ENCODE measurements at places on chromosomes 2 and 18. TPM values are rescaled to one million over a fixed set of nuclear protein-coding genes. Genes with fewer than 3 reads are reported as not detected.

Gene C2orf69
- total RNA-seq, result 13.8 TPM

Gene KATNAL2
- total RNA-seq, result 8.2 TPM

Gene PAX8
- total RNA-seq, result 2.6 TPM

Gene ORC2
- 11.8 TPM for total RNA-seq

Gene MARCO
- total RNA-seq, result 58.6 TPM

Gene GKN2
- total RNA-seq, result not detected

Gene TDRD15
- 0.59 TPM for total RNA-seq

Gene RAB31
- total RNA-seq, result 32.4 TPM

DNA sequence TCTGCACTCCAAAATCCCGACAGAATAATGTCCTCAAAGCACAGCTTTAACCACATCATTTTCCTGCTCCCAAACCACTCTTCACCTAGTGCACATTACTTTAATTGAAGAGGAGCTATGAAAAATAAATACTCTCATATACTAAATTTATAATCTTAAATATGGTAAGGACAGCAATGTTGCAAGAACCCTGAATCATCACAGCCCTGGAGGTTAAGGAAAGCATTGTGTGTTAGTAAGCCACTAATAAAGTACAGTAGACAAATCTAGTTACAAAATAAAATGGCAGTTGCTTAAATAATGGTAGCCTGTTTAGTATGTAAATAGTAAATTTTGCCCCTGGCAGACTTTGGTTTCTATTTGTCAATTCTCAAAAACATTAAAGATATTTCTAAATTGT is 27.0 kb upstream of the CCDC178 start:
- DNase-seq, result no peak

GRCh38 chr2:278927-279320 is 9.0 kb downstream of the ALKAL2 start:
- DNase-seq, result no peak

- no peak for DNase-seq
Measured at GRCh38 chr2:1936427-1936980, 192.2 kb upstream of the PXDN start.

DNA sequence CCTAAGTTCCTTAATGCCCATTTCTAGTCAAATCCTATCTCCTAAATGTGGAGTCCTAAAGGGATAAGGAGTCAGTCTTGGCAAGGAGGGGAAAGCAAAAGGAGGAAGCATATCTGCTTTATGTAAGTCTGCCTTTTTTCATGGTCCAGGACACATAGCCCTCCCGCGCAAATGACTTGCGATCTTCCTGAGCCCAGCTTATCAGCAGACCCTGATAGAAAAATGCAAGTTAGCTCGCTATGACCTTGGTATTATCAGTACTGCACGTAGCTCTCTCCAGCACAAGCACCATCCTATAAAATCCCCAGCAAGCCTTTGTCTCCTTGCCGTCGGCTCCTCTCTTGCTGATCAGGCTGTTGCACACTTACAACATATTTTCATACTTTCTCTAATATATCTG is 281.4 kb upstream of the KCNH7 start:
- DNase-seq, result no peak

- DNase-seq, result peak; percentile 85
Measured at GRCh38 chr18:13500869-13501542, 225.4 kb downstream of the FAM210A start.

DNA sequence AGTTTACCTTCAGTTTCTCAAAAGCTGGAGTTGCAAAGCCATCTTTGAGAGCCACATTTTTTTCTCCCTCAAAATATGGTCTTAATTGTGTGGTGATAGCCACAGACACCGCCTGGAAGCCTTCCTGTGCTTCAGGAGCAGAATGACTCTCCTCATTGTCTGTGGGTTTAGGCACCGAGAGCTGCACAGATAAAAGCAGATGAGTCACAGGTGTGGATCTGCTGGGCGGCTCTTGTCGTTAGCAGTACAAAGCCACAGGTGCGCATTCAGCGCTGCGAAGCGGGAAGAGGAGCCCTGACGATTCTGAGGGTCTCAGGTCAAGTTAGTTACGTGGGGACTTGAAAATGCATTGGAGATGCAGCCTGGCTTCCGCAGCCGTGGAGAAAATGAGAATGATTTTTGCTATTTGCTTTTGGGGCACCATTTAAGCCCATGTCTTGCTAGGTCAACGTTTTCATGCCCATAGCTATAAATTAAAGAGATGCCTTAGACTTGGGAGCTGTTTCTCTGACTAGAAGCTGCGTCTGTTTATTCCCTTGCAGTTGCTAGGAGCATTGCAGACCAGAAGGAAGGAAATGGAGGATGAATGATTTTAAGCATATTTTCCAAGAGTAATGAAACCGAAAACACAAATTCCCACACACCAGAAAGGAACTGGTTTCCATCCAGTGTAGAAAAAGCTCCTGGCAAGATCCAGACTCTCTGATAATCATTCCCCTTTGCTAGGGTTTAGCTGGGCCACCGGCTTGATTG is 51.5 kb downstream of the KLHL29 start:
- DNase-seq, result no peak

DNA sequence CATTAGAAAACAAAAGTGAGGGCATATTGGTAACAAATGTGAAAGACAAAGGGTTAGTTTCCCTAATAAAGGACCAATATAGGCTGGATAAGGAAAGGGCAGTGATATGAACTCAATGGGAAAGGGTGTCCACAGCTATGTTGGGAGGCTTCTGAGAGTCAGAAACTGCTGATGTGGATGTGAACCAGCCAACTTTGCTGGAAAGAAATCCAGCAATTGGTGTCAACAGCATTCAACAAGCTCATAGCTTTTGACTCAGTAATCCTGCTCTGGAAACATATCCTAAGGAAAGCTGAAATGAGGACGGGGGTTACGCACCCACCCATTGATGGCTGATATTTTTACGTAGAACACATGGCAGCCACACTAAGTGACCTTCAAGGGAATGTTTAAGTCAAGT is 63.7 kb downstream of the ARL4C start:
- DNase-seq, result no peak

DNA sequence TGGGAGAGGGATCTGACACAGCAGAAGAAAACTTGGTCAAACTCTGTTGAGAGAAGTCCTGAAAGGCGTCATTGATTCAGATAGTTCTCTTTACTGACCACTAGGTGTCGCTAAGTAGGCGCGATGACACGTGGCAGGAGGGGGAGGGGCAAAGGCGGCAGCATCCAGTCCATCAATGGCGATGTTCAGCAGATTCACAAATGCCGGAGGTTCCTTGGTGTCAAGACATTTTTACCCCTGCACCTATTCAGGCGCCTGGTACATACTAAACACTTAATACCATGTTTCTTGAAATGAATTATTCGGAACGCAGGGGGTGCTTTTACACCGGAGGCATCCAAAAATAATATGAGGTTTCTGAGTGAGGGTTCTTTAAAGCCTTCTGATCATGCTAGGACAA is 3.0 kb upstream of the PLEK start:
- DNase-seq, result peak; percentile 58

DNA sequence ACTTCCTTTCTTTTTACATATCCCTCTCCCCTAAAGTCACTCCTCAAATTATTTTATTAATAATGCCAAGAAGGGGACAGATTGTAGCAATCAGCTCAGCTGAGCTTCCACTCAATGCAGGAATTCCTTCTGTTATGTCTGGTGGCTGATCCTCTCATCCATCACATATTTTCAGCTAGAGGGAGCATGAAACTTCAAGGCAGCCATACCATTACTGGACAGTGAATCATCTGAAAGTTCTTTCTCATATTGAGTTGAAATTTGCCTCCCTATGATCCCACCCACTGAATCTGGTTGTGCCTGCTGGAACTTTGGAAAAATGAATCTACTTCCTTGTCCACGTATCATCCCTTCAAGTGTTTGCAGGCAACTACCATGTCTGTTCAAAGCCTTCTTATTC is 11.2 kb downstream of the ZNF385B start:
- DNase-seq, result no peak

DNA sequence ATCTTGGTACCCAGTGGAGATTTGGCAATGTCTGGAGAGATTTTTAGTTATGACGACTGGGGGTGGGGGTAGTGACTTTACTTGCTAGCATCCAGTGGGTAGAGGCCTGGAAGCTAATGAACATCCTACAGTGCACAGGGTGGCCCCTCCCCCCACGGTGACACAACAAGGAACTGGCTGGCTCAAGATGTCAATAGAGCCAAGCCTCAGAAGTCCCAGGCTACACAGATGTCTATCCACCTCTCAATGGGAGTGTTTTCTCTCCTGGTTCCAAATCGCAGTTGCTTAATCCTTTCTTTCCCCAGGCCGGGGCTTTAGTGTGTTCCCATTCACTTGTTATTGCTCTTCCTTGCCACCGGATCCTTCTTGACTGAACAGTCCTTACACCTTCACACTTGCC is 9.3 kb upstream of the CCBE1 start:
- DNase-seq, result no peak

DNA sequence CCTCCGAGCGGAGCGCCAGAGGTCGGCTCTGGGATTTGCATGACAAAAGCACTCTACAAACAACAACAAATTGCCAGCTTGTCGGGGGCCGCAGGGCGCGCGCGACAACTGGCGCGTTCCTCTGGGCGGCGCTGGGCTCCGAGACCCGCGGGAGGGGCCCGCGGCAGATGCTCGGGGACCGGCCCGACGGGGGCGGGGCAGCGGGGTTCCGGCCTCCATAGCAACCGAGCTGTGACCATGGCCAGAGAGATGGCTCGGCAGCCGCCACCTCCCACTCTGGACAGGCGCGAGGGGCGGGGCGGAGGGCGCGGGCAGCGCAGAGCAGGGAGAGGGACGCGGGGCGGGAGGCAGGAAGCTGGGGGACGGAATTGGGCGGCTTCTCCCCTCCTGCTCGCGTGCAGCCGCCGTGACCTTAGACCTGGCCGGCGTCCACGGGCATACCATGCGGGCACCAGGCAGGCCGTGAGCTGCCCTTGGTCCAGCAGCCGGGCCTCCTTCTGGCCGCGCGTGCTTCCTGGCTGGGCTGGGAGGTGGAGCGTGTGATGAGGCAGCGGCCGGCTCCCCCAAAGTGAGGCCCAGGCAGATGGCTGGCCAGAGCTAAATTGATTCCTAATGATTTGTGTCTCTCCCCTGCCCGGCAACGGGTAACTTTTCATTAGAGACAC is 171.5 kb downstream of the CELF4 start:
- no peak for DNase-seq

DNA sequence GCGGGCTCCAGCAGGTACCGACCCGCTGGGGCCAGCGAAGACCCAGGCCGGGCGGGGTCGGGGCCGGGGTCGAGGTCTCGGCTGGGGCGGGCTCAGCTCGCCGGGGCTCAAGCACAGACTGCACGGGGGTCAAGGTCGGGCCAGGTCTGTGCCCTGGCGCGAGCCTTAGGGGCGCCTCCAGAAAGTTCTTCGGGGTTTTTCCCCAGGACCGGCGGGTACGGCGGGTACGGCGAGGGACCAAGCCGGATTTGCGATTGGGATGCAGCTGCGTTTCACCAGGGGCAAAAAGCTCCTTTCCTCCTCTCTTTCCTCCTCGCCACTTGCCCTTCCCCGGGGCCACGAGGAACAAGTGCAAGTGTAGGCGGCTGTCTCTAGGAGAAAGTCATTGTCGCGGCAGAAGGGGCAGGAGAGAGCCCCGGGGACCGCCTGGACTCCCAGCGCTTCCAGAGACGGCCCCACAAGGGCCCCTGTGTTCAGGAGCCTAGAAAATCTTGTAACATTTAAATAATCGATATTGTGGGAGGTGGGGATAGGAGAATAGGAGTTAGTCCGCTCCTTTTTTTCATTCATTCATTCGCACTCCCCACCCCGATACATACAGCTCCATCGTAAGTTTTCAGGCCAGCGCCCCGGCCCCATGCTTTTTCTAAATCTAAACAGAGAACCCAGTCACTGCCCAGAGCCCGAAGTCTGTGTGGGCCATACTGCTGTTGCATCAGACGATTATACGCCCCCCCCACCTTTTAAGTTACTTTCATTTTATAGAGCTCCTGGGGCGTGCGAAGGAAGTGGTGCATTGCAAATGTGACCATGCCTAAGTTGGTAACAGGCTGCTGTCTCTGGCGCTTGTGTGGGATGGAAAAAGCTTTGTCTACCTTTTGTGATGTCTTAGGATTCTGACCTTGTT is 679 bp downstream of the PMAIP1 start:
- DNase-seq, result no peak

DNA sequence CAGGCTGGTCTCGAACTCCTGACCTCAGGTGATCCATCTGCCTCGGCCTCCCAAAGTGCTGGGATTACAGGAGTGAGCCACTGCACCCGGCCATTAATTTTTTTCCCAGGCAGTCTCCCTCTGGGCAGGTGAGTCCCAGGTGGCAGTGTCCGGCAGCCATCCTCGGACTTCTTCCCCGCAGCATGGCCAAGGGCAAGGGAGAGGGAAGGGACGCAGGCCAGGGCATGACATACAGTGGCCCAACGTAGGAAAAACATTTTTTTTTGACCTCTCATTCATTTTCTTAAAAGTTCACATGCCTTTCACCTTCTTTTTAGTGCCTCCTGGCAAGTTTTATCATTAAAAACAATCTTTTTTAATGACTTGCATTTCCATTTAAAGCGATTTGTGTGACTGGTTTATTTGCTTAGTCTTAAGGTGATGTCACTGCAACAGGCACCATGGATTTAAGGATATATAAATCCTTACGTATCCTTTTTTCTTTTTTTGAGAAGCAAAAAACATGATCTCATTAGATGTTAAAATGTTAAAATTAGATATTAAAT is 23.0 kb upstream of the ATOH8 start:
- no peak for DNase-seq

DNA sequence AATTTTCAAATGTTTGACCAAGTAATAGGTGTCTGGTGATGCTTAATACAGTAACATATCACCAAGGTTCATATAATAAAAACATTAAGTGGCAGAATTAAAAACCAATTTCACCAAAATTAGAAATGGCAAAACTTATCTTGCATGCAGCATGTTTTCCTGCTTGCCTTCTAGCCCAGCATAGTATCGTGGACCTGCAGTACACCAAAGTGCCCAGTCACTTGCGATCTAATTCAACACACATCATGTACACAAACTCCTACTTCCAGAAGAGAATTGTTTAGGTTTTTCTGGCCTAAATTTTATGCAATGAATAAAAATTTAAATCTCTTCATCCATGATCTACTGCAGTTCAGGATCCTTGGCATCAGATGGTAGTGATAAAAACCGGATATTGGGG is 28.9 kb downstream of the LPIN2 start:
- no peak for DNase-seq

DNA sequence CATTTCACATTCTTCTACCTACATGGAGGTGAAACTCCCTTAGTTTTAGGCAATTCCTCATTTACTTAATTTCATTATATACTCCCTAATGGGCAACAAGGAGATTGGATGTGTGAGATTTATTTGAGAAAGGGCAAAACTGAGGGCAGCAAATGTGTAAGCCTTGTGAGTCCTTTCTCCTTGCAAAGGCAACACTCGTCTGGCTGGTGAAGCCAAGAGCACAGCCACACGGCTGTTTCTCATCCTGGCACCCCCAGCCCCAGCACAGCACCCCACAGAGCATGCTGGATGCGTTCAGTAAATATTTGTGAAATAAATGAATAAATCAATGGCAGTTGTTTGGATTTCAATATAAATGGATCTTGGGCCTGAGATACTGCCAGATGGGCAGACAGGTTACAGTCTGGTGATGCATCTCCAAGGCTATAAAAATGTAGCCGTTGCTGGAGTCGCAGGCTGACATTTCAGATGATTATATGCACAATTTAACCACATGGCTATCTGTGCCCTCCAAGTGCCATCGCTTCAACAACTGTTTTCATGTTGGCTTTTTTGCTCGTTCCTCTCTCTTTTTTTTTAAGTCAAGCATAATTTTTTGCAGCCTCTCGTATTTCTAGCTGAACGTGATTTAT is 154.1 kb upstream of the REV1 start:
- no peak for DNase-seq

All from breast epithelium (tissue), 4 donors.